ENCODE measurements at places on chromosomes 7 and 10. TPM values are rescaled to one million over a fixed set of nuclear protein-coding genes. Genes with fewer than 3 reads are reported as not detected.

LRRC18 gene
- total RNA-seq = not detected

SYT15 gene
- total RNA-seq = 0.26 TPM

- no peak overlapping the region for H3K27ac ChIP-seq
- H3K36me3 ChIP-seq = no peaks in the 10 kb centered on the region
- peak overlapping the region; percentile 42 for H3K4me3 ChIP-seq
- peaks cover 60% of the 10 kb centered on the region for H3K4me1 ChIP-seq
- peaks cover 94% of the 10 kb centered on the region for H3K27me3 ChIP-seq
Measured at GRCh38 chr10:123149162-123149567, 1.2 kb downstream of the HMX2 start.

ANKRD1 gene
- not detected for total RNA-seq

GRCh38 chr10:4234661-4235060 is 449.7 kb upstream of the KLF6 start:
- H3K4me1 ChIP-seq = peaks cover 3% of the 10 kb centered on the region
- DNase-seq = no peak
- H3K36me3 ChIP-seq = no peaks in the 10 kb centered on the region
- no peak overlapping the region for H3K4me3 ChIP-seq
- H3K27ac ChIP-seq = no peak overlapping the region
- no peaks in the 10 kb centered on the region for H3K27me3 ChIP-seq

DNA sequence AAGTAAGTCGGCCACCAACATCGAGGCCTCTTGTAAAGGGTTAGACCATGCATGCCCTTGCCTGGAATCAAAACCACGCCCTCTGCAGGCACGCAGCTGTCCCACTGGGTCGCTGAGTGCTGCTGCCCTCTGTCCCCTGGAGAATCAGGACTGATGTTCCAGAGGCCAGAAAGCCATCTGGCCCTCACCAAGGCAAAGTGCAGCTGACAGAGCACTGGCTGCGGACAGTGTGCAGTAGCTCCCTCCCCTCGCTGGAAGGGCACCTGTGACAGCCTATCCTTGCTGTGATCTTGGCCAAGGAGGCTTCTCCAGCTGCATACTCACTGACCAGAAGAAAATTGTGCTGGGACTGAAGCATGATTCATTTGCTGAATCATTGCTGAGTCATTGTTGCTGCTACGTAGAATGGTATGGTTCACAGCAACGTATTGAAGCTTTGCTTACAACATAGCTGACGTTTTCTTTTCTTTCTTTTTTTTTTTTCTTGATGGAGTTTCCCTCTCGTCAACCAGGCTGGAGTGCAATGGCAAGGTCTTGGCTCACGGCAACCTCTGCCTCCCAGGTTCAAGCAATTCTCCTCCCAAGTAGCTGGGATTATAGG is 30.4 kb downstream of the DDC start:
- H3K4me3 ChIP-seq = no peak overlapping the region
- H3K27ac ChIP-seq = no peak overlapping the region
- peaks cover 7% of the 10 kb centered on the region for H3K27me3 ChIP-seq

GRCh38 chr10:79268742-79269141 is 78.5 kb upstream of the PPIF start:
- H3K27me3 ChIP-seq = no peaks in the 10 kb centered on the region
- DNase-seq = no peak
- peaks cover 7% of the 10 kb centered on the region for H3K36me3 ChIP-seq
- peaks cover 93% of the 10 kb centered on the region for H3K4me1 ChIP-seq
- H3K27ac ChIP-seq = no peak overlapping the region
- no peak overlapping the region for H3K4me3 ChIP-seq

GRCh38 chr7:130366564-130366963 is 13.7 kb upstream of the CPA1 start:
- H3K4me3 ChIP-seq = no peak overlapping the region
- H3K36me3 ChIP-seq = no peaks in the 10 kb centered on the region
- no peak overlapping the region for H3K27ac ChIP-seq
- peaks cover 44% of the 10 kb centered on the region for H3K4me1 ChIP-seq
- no peaks in the 10 kb centered on the region for H3K27me3 ChIP-seq

- H3K27me3 ChIP-seq = no peaks in the 10 kb centered on the region
- H3K27ac ChIP-seq = peak overlapping the region; percentile 98
- peaks cover 76% of the 10 kb centered on the region for H3K4me1 ChIP-seq
- no peaks in the 10 kb centered on the region for H3K36me3 ChIP-seq
- no peak for DNase-seq
- H3K4me3 ChIP-seq = no peak overlapping the region
Measured at GRCh38 chr10:132399117-132400035, 2.4 kb downstream of the PWWP2B start.

DNA sequence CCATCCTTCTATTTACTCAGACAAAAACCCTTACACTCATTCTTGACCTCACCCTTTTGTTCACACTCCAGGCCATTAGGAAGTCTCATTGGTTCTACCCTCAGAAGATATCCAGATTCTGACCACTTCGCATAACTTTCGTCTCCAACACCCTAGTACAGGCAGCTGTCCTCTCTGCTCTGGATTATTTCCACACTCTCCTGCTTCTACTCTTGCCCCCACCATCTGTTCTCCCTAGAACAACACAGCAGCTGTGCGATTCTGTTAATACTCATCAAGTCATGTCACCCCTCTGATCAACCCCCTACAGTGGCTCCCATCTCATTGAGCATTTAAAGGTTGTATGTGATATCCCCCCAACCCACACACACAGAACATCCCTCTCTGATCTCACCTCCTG is 15.5 kb upstream of the TRIL start:
- H3K27me3 ChIP-seq = no peaks in the 10 kb centered on the region
- no peaks in the 10 kb centered on the region for H3K36me3 ChIP-seq
- no peaks in the 10 kb centered on the region for H3K4me1 ChIP-seq

DNA sequence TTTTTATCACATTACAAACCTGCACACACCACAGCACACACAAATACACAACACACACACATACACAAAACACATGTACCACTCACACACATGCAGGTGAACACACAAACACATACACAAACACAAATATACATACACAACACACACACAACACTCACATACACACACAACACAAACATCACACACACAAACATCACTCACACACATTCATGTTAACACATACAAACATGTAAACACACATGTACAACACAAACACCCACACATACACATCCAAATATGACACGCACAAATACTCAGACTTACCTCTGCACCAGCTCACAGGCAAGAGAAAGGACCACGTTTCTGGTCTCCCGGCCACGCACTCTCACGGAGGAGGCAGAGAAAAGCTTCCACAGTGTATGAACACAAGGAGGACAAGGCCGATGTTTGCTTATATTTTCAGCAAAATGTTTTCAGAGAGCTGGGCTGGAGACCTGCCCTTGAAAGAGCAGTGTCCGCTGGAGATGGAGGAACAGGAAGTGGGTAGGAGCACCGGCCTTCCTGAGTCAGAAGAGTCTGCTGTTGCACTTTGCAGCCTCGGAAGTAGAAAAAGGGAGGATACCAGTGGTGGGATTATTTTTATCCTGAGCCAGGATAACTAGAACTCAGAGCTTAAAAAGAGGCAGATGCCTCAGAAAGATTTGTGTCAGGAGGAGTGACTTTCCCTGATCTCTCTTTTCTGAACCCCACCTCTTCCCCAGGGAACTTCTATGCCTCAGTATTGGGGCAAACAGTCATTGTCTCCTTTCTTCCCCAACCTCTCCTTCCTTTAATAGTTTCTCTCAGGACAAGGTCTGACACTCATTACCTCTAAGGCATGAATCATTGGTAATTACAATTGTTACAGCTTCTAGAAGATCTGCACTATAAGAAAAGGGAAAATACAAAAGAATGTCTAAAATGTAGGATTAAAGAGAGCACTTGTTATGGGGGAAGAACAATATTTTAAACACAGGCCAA is at the start of gene GIMAP6:
Gene GIMAP6 (minus strand): TSS at position 520 of the 999 bp plus-strand sequence. CDS start 2,243 bp downstream, outside the sequence.
- no peaks in the 10 kb centered on the region for H3K27me3 ChIP-seq
- H3K4me1 ChIP-seq = peaks cover 14% of the 10 kb centered on the region
- H3K36me3 ChIP-seq = peaks cover 3% of the 10 kb centered on the region
- DNase-seq = no peak

SPRN gene
- 0.56 TPM for total RNA-seq

DNA sequence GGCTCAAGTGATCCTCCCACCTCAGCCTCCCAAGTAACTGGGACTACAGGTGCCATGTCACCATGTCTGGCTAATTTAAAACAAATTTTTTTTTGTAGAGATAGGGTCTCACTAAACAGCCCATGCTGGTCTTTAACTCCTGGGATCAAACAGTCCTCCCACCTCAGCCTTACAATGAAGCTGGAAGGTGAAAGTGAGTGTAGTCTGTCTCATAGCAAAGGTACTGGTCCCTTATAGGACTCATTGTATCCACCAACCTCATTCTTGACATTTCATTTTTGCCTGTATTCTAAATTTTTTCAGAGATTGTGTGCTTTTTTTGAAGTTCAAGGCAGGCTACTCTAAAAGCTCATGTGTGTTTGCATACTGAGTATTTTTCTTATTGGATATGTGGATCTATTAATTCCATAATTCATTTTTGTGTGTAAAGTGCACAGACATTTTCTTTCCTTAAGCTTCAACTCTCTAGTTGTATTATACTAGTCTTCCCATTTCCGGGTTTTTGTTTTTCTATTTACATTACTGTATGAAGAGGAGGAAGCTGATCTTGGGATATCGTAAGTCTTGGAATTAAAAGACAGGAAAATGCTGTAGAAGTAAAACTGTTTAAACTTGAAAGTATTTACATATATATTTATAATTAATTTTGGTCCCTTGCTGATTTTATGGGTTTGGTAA is 13.3 kb downstream of the KMT2E start:
- H3K36me3 ChIP-seq = no peaks in the 10 kb centered on the region
- no peaks in the 10 kb centered on the region for H3K27me3 ChIP-seq
- DNase-seq = no peak
- peaks cover 71% of the 10 kb centered on the region for H3K4me1 ChIP-seq

DNA sequence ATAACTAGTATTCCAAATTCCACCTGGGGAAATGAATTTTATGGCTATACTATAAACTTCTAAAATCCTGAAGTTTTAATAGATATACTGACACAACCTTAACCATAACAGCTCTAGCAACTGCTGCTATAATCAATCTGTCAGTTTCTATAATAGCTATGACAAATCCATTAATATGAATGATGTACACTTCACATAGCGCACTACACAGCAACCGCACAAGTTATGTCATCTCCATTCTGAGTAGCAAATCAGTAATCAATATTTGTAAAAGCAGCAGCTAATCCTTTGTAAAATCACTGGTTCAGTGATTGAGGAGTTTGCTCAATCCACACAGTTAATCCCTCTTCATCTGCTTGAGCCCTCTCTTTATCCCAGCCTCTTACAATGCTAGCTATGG is 105.3 kb downstream of the SKAP2 start:
- no peaks in the 10 kb centered on the region for H3K4me1 ChIP-seq
- H3K4me3 ChIP-seq = no peak overlapping the region
- H3K27ac ChIP-seq = no peak overlapping the region
- DNase-seq = no peak
- no peaks in the 10 kb centered on the region for H3K36me3 ChIP-seq

DNA sequence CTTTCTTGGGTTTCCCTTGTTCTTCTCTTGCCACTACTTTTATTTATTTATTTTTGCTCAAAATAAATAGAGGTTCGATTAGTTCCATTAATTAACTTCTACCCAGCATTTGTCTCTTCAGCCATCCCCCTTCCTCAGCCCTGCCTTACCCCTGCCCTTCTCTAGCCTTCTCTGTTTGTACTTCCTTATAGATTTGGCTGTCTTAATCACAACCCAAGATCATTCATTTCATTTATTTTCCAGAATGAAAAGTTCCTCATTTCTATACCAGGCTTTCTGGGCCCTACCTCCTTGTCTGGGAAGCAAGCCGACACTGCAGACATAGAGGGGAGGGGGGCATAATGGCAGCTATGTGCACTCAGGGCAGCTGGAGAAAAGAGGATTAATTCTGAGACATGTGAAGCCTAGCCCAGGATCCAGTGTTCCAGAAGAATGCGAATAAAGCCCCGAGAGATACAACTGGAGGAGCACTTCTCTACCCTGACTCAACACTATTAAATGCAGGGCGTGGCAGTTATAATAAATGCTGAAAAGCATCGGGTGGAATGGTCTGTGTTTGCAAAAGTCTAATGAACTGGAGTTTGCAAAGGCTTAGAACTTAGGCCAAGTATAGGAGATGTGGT is 6.4 kb upstream of the PDCD4 start:
- H3K36me3 ChIP-seq = no peaks in the 10 kb centered on the region
- H3K27me3 ChIP-seq = no peaks in the 10 kb centered on the region
- peak overlapping the region; percentile 9 for H3K4me3 ChIP-seq
- H3K27ac ChIP-seq = peak overlapping the region; percentile 84
- DNase-seq = no peak

AGMO gene
- total RNA-seq = not detected
